ENCODE measurements at places on chromosomes 12 and 14.

- DNase-seq: no peak
These were observed 5.2 kb downstream of the OTUB2 start for GRCh38 chr14:94031161-94031882.

DNA sequence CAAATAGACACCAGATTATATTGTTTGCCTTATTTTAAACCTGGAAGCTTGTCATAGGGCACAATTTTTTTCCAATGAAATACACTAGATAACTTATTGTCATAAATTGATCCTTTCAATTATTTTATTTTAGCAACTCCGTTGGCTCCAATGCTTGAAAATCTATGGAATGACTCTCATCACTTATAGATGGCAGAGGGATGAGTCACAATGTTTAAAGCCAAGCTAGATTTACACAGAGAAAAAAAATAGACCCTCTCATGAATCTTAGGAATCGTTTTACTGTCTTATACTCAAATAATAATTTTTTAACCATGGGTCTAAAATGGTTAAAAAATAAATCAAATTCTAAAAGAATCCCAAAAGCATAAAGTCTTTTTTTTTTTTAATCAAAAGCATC lies 1276.6 kb upstream of the FLRT2 start:
- DNase-seq: no peak

DNA sequence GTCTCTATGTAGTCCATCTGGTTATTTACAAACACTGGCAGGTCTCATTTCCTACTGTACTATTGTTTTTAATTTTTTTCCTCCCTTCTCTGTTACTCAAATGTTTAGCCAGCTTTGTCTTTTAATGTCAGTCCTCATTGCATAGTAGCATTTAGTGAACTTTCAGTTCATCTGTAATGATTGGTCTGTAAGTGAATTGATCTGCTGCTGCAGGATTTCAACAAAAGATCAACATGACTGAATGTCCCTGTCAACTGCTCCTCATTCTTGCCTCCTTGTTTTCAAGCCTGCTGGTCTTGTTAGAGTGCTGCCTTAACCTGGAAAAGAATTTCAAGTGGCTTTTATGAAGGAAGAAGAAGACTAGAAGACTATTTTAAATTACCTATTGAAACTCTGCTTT lies 19.3 kb upstream of the AVPR1A start:
- no peak for DNase-seq

DNA sequence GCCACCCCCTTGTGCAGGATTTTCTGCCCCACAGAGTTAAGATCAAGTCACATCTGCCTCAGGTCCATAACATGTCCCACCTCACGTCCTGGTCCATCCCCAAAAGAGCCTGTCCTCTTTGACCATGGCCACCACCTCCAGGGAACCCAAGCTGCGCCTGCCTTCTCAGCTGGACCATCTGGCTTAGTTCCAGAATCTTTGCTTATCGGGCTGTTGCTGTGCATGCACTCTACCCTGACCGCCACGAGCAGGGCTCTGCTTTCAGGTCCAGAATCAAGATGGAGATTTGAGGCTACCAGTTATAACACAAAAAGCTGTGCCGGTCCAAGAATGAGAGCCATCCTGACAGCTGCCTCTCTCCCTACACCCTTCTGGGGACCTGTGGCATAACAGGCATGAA lies 326.7 kb downstream of the DPF3 start:
- no peak for DNase-seq

GRCh38 chr12:58314610-58315009 lies 373.2 kb downstream of the ATP23 start:
- no peak for DNase-seq

GRCh38 chr14:36702474-36702873 lies 40.8 kb downstream of the PAX9 start:
- DNase-seq: no peak

DNA sequence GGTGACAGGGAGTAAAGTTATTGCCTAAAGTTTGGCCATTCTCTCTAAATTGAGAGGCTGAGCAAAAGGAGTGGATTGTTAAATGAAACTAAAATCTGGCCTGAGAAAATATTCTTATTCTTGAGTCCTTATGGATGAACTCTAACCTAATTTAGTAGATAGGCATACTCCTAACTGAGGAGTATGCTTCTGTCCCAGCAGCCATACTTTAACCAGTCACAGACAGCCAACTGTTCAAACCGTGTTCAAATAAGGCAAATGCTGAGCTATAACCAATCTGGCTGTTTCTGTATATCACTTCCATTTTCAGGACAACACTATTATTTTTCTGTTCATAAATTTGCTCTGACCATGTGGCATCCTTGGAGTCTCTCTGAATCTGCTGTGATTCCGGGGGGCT lies 75.9 kb upstream of the RERGL start:
- DNase-seq: no peak

DNA sequence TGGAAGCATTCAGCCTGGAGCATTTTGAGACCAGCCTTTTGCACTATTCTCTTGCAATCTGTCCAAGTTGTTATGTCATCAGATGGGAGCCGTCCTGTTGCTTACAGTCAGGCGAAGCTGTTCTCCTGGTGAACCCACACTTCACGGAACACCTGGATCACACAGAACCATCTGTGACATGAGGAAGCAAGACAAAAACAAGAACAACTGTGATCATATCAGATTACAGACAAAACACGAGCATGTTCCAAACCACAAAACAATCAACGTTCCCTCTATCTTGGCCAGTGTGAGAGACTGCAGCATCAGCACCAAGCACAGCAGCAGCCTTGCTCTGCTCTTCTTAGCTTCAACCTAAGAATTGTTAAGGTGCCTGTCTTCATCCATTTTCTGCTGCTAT lies 180.5 kb upstream of the SFSWAP start:
- DNase-seq: no peak

- DNase-seq: no peak
These were observed 1.1 kb upstream of the MYH7 start for GRCh38 chr14:23436327-23437132.

DNA sequence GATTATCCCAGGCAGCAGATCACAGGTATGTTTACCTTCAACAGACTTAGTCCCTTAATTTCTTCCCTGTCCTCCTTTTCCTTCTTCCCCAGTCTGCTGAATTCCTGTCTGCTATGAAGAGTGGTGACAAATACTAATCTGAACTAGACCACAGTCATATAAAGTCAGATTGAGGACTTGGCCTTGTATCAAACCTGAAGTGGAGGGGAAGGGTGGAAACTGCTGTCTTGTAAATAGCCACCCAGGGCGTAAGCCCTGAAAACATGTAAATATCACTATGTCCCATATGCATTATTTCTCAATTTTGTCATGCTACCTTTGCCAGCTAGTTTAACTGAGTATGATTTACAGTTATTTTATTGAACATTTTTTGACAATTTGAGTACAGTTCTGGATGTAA lies 368.0 kb downstream of the CCDC91 start:
- no peak for DNase-seq

All from activated CD4-positive, alpha-beta T cell treated with anti-CD3 and anti-CD28 coated beads for 4 hours (primary cell).